ENCODE measurements at places on chromosomes 3 and 15. TPM values are rescaled to one million over a fixed set of nuclear protein-coding genes. Genes with fewer than 3 reads are reported as not detected.

- no peak for DNase-seq
These were observed 10.2 kb upstream of the LDHAL6B start for GRCh38 chr15:59196416-59196815.

- DNase-seq = peak; percentile 17
These were observed 188.8 kb downstream of the FEZF2 start for GRCh38 chr3:62184559-62184958.

DNA sequence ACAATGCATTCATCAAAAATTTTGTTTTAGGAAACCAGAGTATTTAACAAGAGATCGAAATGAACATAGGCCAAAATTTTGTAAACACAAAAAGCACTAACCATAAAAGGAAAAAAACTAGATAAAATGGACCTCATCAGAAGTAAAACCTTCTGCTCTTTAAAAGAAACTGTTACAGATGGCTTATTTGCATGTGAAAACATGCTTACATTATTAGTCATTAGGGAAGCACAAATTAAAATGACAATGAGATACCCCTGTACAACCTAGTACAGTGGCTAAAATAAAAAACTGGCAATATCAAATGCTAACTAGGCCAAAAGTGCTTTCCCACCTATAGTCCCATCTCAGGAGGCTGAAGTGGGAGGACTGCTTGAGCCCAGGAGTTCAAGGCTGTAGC, 19.3 kb downstream of the UBR1 start:
- DNase-seq = no peak

GRCh38 chr3:57910990-57911389, 97.2 kb upstream of the FLNB start:
- DNase-seq = no peak

- DNase-seq = no peak
These were observed 5.4 kb downstream of the ISL2 start for GRCh38 chr15:76342058-76342381.

DNA sequence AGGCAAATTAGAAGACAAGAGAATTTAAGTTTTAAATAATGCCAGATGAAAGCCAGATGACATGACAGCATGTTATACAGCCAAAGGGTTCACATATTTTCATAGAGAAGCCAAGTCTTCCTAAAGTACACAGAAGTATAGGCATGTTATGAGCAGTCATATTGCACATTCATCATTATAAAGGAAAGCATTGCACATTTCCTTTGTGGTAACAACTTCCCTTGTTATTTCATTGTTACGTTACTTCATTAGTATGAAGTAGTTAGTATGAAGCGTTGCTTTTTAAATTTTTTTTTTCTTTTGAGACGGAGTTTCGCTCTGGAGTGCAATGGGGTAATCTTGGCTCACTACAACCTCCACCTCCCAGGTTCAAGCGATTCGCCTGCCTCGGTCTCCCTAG, 4.6 kb upstream of the ABCC5 start:
- no peak for DNase-seq

DNA sequence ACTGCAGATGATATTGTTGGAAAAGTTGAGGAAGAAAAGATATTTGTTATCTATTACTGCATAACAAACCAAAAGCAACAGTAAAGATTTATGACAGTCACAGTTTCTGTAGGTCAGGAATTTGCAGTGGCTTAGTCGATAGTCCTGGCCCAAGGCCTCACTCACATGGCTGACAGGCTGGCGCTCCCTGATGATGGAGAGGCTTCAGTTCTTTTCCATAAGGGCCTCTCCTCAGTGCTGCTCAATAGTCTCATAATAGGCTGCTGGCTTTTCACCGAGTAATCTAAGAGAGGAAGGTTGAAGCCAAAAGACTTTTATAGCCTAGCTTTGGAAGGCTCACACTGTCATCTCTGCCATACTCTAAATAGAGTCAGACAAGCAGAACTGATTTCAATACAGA, 17.7 kb downstream of the IREB2 start:
- DNase-seq = no peak

DNA sequence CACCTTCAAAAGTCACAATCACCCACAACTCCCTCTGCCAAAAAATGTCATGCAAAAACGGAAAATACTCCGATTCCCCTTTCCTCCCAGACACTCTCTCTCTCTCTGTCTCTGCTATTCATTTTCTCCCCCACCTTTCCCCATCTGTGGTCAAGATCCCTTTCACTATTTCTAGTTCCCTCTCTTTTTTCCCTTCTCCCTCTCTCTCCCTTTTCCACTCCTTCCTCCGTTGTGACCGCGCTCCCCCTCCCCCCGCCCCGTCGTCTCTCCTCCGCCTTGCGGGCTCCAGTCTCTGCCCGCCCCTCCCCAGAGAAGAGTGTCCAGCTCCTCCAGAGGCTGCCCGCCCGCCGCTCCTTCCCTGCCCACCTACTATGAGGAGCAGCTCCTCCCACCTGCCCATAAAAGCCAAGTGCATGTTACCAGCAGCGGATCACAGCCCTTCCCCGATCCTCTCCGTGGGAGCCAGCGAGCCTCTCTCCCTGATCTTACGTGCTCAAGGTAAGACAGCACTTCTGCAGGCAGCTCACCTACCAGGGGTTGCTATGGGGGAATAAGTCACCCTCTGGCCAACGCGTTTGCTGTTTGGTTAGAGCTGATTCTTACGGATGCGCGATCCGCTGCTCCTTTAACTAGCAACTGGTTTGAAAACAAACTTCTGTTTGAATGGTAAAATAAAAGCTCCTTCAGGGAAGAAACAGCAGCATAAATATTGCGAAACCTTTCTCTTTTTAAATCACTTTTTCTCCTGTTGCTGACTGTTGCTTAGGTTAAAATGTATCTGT, at the start of gene COL8A1:
TSS of gene COL8A1 (plus strand) at position 428 of the 782 bp plus-strand sequence. CDS start 152,089 bp downstream, outside the sequence.
- DNase-seq = no peak

GRCh38 chr3:148975696-148976095, 15.6 kb upstream of the GYG1 start:
- no peak for DNase-seq

DNA sequence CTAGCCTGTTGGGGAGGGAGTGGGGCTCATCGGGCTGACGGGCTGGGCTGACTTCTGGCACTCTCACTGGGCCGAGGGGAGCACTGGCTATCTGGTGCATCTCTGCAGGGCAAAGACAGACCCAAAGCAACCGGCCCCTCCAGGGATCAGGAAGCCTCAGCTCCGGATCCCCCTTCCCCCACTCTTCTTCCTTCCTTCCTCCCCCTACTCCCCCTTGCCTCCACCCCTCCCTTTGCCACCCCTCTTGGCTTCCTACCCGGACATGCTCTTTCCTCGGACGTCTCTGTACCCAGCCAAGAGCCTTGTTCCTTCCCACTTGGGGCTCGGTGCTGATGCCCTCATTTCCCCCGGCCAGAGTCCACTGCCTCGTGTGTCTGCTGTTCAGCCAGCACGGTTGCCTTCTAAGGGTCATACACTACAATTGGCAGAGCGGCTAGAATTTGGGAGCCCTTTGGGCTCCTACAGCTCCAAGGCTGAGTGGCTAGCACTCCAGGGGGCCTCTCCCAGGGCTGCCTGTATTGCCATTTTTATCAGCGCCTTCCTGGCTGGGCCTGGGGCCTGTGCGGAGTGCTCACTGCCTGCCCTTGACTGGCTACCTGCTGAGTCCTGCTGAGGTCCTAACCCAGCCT, 10.9 kb downstream of the SEMA3F start:
- no peak for DNase-seq

DNA sequence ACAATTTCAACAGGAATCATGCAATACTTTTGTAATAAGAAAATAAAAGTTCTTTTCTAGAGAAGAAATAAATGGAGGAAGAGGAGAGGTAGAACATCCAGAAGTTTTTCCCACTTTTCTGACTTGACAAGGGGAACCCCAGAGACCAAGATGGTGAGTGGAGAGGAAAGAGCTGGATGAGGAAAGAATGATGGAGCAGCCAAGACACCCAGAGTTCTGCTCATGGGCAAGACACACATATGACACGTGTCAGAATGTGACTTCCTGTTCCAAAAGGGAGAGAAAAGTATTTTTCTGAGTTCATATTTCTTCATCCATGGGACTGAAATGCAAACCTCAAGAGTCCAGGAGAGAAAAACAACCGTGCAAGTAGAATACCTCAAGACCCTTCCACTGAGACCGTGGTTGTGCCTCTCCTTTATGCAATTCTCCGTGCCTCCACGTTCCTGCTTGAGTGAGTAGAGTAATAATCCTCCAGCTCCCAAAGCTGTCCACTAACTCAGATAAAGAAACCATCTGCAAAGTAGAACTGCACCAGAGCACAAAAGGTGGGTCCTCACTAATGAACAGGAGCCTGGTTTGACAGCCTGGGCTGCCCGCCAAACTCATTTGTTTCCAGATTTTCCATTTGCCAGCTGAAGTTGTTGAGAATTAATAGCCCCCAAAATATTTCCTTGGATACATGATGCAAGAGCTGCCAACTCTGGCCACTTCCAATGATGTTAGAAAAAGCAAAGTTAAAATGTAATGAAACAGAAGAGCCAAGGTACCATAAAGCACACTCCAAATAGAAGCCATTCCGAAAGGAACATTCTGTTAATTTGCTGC, 272.6 kb upstream of the IGF1R start:
- no peak for DNase-seq

- DNase-seq = no peak
These were observed 570.6 kb downstream of the ZBBX start for GRCh38 chr3:166809520-166809919.

GOLGA8N gene
- 22.4 TPM for polyA plus RNA-seq

GABRG3 gene
- polyA plus RNA-seq = 2.0 TPM
